ENCODE measurements at places on chromosomes 1 and 21. TPM values are rescaled to one million over a fixed set of nuclear protein-coding genes. Genes with fewer than 3 reads are reported as not detected.
A peak's percentile ranks its signal among the peaks of the same experiment; 100 is the strongest.

GRCh38 chr1:20366463-20367115 is 75.9 kb downstream of the VWA5B1 start:
- DNase-seq: no peak

- DNase-seq: no peak
Observed at GRCh38 chr21:36100971-36101641, 31.3 kb downstream of the CBR1 start.

DNA sequence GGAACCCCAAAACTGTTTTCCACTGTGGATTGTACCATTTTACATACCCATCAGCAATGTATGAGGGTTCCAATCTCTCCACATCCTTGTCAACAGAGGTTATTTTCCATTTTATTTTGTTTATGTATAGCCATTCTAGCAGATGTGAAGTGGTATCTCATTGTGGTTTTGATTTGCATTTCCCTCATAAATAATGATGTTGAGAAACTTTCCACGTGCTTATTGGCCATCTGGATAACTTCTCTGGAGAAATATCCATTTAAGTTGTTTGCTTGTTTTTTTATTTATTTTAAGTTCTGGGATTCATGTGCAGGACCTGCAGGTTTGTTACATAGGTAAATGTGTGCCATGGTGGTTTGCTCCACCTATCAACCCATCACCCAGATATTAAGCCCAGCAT is 280.2 kb upstream of the USP25 start:
- DNase-seq: no peak

DNA sequence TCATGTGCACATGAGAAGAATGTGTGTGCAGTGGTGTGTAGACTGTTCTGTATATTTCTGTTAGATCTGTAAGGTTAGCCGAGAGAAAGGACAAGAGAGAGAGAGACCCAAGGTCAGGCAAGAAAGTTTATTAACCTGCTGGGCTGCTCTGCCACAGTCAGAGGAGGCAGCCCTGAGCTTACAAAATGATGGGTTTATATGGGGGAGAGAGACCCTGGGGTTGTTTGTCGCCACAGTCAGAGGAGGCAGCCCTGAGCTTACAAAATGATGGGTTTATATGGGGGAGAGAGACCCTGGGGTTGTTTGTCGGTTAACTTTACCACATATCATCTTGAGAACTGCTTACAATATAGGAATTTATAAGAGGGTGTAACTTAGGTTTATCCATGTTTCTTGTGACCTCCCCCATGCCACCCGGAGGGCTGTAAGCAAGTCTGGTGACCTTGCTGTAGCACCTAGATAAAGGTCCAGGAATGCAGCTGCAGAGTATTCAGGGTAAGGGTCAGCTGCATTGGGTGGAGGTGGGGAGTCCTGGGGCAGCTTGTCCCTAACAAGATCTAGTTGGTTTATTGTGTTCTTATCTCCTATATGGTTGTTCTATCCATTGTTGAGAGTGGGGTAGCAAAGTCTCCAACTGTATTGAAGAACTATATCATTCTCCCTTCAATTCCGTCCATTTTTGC is 9.3 kb upstream of the ZBTB40 start:
- DNase-seq: no peak

- DNase-seq: no peak
Observed at GRCh38 chr1:206460836-206461426, 9.3 kb upstream of the IKBKE start.

DNA sequence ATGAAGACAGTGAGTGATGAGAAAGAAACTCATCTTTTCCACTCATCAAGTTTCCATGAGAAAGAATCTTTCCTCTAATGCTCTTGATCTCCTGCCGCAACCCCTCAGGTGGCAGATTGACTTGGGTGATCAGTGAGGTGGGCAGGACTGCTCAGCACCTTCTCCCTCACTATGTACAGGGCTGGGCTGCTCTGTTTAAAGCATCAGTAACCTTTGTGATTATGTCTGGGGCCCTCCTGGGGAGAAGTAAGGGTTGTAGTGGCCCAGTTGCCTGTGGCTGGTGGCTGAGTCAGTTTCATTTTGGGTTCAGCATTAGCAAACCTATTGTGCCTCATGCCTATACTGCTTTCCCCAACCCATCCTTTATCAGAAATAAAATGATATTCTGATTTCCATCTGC is 366.0 kb downstream of the TTLL7 start:
- no peak for DNase-seq

GRCh38 chr1:180836449-180836848 is 76.2 kb upstream of the KIAA1614 start:
- DNase-seq: no peak

DNA sequence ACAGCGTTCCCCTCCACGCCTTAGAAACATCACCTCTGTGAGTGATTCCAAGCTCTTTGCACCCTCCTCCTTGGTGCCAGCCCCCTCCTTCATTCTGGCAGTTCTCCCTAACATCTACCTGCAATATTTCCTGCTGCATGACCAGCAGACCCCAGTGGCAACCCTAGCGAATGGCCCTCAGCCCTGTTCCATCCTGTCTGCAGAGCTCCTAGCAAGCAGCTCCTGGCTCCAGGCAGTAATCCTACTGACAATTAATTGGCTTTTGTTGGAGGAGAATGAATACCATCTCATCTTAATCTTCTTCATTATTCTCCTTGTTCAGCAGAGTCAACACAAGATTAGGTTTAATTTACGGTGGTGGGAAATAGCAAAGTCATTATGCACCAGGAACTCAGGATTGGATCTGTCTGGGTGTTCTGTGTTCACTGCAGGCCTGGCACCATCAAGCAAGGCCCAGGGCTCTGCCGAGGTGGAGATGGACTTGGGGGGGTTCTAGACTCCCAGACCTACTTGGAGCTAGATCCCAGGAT is 12.4 kb downstream of the FBXO2 start:
- no peak for DNase-seq

DNA sequence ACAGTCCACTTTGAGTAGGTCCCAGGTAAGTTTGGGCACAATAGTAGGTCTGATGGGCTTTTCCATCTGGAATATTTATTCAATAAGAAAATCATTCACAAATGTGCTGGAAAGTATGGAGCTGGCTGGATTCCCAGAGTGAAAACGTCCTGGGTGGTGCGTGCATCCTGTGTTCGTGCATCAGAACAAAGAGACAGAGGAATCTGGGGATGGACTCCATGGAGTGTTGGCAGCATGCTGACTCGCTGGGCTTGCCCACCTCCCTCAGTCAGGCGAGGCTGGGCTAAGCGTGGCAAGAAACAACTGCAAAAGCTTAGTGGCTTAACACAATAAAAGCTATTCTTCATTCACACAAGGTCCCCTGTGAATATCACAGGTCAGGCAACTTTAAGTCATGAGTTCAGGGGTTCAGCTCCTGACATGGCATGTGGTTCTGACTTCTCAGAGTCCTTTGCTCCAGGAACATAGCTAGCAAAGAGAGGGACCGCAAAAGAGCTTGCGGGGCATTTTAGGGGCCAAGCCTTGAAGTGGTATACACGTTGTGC is 151.6 kb upstream of the ZNF644 start:
- DNase-seq: peak; percentile 5

DNA sequence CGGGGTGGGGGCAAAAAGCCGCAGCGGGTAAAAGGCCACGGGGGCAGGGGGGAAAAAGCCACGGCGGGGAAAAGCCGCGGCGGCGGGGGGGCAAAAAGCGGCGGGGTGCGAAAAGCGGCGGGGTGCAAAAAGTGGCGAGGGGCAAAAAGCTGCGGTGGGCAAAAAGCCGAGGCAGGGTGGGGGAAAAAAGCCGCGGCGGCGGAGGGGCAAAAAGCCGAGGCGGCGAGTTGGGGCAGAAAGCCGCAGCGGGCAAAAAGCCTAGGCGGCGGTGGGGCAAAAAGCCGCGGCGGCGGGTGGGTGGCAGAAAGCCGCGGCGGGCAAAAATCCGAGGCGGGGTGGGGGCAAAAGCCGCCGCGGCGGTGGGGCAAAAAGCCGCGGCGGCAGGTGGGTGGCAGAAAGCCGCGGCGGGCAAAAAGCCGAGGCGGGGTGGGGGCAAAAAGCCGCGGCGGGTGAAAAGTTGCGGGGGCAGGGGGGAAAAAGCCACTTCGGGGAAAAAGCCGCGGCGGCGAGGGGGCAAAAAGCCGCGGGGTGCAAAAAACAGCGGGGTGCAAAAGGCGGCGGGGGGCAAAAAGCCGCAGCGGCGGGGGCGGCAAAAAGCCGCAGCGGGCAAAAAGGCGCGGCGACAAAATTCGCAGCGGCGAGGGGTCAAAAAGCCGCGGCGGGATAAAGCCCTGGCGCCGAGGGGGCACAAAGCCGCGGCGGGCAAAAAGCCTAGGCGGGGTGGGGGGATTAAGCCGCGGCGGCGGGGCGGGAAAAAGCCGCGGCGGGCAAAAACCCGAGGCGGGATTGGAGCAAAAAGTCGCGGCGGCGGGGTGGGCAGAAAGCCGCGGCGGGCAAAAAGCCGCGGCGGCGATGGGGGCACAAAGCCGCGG is 3901.2 kb downstream of the SRGAP2C start:
- DNase-seq: no peak

DNA sequence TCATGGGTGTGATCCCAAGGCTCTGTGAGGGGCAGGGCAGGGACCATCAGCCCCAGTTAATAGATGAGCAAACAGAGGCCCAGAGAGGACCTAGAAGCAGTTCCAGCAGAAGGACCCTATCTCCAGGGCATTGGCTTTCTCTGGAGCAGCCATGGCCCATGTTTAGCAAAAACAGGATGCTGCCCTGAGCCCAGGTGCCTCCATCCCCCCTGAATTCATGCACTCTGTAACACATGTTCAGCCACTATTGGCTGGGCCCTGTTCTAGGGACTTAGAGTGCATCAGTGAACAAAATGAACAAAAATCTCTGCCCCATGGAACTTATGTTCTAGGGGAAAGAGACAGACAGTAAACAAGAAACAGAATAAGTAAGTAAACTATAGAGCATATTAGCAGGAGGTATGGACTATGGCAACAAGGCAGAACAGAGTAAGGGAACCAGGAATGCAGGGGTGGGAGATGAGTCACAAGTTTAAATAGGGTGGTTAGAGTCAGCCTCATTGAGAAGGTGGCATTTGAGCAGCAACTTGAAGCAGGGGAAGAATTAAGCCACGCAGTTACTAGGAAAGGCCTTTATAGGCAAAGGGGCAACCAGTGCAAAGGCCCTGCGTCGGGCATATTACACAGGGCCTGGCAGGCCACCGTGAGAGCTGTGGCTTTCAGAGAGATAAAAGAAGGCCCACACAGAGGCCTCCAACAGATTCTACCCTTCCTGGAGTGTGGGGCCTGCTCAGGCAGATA is 185.9 kb upstream of the EDN2 start:
- no peak for DNase-seq

Gene DDAH1
- 18.2 TPM for total RNA-seq

Gene ERMAP
- 15.3 TPM for total RNA-seq

DNA sequence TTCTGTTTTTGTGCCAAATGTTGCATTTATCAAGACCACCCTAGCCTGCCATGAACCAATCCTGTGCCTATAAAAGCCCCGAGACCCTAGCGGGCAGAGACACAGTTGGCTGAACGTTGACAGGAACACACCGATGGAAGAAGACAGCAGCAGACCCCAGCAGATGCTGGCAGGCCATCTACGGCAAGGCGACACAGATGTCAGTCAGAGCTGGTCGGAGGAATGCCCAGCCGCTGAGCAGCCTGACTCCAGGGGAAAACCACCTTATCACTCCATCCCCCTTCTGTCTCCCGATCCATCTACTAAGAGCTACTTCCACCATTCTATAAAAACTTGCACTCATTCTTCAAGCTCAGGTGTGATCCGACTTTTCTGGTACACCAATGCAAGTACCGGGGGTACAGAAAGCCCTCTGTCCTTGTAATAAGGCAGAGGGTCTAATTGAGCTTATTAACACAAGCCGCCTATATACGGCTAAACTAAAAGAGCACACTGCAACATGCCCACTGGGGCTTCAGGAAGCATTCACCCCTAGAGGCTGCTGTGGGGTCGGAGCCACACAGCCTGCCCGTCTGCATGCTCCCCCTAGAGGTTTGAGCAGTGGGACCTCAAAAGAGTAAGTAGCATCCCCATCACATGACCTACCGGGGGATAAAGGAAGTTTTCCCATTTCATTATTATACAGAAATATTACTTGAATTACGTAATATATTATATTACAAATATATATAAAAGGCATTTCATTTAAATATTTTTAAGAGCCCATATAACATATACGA is 1156.3 kb upstream of the B3GALT2 start:
- no peak for DNase-seq

GRCh38 chr1:168225476-168226190 is at the start of gene SFT2D2:
TSS of gene SFT2D2 (plus strand) at chr1:168226004. CDS start at chr1:168226080, 76 bp downstream.
- DNase-seq: peak; percentile 86

DNA sequence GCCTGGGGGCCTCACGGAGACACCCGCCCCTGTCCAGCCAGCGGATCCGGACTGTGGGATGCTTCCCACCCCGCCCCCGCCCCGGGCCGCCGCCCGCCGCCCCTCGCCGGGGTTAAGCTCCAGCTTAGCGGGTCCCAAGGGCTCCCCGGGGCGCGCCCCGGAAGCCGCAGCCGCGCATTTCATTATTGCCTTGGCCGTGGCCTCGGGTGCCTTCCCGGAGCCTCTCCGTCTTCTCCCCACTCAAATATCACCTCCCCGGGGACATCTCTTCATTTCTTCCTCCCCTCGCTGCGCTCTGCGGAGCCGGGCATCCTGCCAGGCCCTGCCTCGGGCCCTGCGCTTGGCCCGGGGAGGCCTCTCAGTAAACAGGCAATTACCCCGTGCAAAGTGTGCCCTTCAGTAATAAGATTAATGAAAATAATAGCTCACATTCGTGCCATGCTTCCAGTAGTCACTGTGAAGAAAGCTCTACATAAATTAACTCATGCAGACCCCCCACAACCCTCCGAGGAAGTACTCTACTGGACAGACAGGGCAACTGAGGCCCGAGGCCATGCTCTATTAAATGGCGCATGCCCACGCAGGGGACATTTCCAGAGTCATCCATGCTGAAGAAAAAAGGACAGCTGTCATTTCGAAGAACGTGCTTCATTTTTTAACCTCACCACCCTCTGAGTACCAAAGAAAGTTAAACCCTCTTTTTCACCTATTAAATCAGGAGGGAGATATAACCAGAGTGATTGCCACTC is 49.9 kb upstream of the LAPTM5 start:
- no peak for DNase-seq

Gene SPRR5
- total RNA-seq: not detected

Gene SERTAD4
- total RNA-seq: 0.69 TPM

Gene SOX13
- 0.86 TPM for total RNA-seq

DNA sequence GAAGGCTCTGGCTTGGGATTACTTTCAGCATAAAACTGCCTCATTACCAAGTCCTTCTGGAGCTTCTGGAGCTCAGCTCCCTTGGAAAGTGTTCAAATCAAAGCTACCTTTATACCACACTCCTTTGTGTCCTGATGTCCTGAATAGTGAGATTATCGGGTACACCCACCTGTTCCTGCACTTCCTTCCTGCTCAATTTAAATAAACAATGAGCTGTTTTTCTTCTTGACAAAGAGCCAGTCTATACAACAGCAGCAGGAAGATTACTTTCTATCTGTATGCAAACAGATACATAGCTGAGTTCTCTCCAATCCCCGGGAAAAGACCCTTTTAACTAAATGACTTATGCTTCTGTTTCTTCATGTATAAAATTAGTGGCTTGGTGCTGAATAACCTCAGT is 258.0 kb upstream of the FMN2 start:
- no peak for DNase-seq

Data from MG63 (cell line).